ENCODE measurements at places on chromosomes 4 and X.

GRCh38 chrX:40245488-40246071, 147.8 kb upstream of the BCOR start:
- H3K27ac ChIP-seq: no peak overlapping the region
- no peaks in the 10 kb centered on the region for H3K4me1 ChIP-seq
- no peak for DNase-seq

- no peaks in the 10 kb centered on the region for H3K4me1 ChIP-seq
- no peak for DNase-seq
- no peaks in the 10 kb centered on the region for H3K27me3 ChIP-seq
Observed at GRCh38 chrX:10280071-10280470, 123.3 kb downstream of the CLCN4 start.

GRCh38 chr4:17823871-17824669, 13.3 kb downstream of the NCAPG start:
- H3K36me3 ChIP-seq: peaks cover 45% of the 10 kb centered on the region
- no peak overlapping the region for H3K4me3 ChIP-seq
- no peaks in the 10 kb centered on the region for H3K4me1 ChIP-seq
- no peaks in the 10 kb centered on the region for H3K27me3 ChIP-seq
- no peak for DNase-seq

DNA sequence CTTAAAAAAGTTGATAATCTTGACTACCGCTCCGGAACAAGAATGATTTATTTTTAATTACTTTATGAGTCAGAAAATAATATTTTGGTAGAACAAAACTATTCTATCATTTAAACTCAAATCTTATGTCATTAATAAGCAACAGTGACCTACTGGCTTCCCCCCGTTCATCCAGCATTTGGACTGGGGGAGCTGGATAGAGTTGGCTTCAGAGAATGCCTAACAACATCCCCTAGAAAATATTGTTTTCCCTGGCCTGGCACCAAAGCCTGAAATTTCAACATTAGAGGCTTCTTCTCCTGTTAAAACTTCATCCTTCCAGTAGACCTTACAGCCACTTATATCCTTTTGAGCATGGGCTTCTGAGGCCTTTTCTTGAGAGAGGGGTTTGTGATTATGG, 55.7 kb upstream of the PDLIM3 start:
- H3K27ac ChIP-seq: no peak overlapping the region
- H3K4me1 ChIP-seq: no peaks in the 10 kb centered on the region
- H3K36me3 ChIP-seq: no peaks in the 10 kb centered on the region
- H3K27me3 ChIP-seq: no peaks in the 10 kb centered on the region

- H3K27me3 ChIP-seq: no peaks in the 10 kb centered on the region
- no peak overlapping the region for H3K4me3 ChIP-seq
- H3K36me3 ChIP-seq: peaks cover 37% of the 10 kb centered on the region
- H3K4me1 ChIP-seq: no peaks in the 10 kb centered on the region
- DNase-seq: peak; percentile 24
Observed at GRCh38 chr4:73103799-73104503, 34.4 kb upstream of the COX18 start.

All from PC-3 (cell line).